ENCODE measurements at places on chromosomes 13 and 19.
A peak's percentile ranks its signal among the peaks of the same experiment; 100 is the strongest.

GRCh38 chr19:21396893-21397572, at the start of gene ZNF493:
Gene ZNF493, plus strand, starts transcription at chr19:21397133. Its CDS starts 105 bp downstream, at chr19:21397238.
- peak; percentile 77 for DNase-seq

- DNase-seq, result no peak
These were observed 92.0 kb downstream of the DGKH start for GRCh38 chr13:42140494-42140893.

DNA sequence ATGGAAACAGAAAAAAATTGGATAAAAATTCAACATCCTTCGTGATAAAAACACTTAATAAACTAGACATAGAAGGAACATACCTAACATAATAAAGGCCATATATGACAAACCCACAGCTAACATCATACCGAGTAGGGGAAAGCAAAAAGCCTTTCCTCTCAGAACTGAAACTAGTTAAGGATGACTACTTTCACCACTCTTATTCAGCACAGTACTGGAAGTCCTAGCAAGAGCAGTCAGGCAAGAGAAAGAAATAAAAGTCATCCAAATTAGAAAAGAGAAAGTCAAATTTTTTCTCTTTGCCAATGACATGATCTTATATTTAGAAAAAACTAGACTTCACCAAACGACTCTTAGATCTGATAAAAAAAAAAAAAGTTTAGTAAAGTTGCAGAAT, 25.8 kb upstream of the SLC7A9 start:
- no peak for DNase-seq

GRCh38 chr19:11168568-11168967, 13.0 kb upstream of the SPC24 start:
- no peak for DNase-seq

GRCh38 chr13:33296793-33297425, 11.4 kb upstream of the STARD13 start:
- no peak for DNase-seq

DNA sequence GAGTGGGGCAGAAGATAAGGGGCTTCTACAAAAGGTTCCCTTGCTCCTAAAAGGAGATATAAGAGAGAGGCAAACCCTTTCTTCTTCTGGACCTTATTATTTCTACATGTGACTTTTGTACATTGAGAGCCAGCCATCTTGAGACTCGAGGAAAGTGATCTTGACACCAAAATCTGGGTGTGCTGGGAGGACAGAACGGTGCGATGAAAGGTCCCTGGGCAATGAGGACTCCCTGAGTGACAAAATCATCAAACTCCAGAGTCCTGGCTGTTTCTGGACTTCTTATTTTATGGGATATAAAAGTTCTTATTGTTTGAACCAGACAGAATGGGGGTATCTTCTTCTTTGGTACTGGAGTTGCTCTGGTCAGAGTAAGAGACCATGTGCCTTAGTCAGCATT, 411.0 kb downstream of the ZNF536 start:
- DNase-seq, result no peak

GRCh38 chr13:48501705-48502104, 31.2 kb downstream of the RCBTB2 start:
- no peak for DNase-seq

DNA sequence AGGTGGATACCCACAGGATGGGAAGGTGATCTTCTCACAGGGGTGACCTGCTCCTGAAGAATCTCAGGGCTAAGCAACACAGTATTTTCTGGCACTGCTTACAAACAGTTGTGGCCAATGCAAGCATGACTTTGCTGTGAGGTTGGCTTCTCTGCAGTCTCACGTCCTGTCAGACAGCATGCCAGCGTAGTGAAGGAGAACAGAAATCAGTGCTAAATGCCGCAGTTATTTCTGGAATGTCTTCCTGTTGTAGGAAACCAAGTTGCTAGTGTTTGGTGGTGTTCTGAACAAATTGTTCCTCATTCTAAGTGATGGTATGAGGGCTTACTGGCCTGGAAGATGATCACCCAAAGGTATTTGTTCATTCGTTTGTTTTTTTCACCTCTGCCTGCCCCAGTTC, 320.1 kb downstream of the MTUS2 start:
- no peak for DNase-seq

DNA sequence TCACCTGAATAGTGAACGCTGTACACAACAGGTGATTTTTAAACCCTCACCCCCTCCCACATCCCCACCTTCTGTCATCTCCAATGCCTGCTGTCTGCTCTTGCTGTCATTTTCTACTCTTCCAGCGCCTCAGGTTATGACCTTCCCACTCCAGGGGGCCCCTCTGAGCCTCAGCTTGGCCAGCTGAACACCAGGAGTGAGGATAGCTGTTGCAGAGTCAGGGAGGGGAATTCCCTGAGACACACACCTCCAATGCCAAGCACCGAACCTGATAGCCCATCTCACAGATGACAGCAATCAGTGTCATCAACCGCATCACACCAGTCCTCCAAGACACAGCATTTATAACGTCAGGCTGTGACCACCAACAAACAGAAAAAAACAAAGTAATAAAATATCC, 193.5 kb downstream of the ZNF536 start:
- no peak for DNase-seq

DNA sequence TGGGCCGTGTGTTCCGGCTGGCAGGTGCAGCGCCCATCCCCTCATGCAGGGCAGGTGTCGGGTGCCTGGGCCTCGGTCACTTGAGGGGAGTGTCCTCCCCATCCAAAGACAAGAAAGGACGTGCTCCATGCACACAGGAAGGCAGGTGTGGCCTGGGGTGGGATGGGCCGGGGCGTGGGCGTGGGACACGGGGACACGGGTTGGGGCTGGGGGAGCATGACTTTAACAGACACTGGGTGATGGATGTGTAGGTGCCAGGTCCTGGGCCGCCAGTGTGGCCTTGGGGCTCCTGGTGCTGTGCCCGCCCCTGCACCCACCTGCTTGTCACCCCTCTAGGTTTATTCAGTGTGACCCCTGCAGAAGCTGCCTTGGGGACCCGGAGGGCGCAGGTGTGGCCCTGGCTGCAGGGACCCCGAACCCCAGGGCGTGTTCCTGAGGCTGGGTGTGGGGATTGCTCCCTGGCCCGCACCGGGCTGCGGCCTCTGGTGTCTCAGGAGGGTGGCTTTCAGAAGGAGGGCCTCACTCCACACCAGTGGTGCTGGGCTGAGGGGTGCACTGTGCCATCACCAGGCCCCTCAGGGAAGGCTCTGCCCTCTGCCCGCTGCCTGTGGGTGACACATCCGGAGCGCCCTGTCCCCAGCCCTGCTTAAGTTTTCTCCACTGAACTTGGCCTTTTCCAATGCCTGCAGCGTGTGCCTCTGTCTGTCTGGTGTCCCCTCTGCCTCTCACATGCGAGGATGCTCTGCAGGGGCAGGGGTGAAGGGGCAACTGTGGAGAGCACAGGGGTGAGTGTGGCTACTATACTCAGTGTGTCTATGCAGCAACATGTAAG, 5.2 kb downstream of the TMEM255B start:
- DNase-seq, result no peak

- no peak for DNase-seq
These were observed 25.3 kb downstream of the CERS1 start for GRCh38 chr19:18870531-18871172.

- DNase-seq, result no peak
These were observed 3.4 kb downstream of the SF3A2 start for GRCh38 chr19:2239771-2240770.

- no peak for DNase-seq
These were observed 77.1 kb downstream of the SACS start for GRCh38 chr13:23356368-23356767.

DNA sequence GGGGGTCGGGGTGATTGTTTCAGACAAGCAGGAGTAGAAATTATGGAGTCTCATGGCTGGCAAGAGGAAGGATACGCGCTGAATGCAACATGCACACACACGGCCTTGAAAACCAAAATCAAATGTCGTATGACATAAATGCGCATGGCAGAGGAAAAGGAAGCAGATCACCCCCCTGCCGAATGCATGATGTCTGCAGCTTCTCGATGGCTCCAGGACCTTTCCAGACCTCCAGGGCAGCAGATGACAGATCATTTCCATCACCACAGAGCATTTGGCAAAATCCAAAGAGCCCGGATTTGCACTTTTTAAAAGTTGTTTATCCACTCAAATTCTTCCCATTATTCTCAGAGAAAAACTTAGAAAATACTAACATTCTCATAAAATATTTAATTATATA, 211.7 kb downstream of the NHLRC3 start:
- no peak for DNase-seq

DNA sequence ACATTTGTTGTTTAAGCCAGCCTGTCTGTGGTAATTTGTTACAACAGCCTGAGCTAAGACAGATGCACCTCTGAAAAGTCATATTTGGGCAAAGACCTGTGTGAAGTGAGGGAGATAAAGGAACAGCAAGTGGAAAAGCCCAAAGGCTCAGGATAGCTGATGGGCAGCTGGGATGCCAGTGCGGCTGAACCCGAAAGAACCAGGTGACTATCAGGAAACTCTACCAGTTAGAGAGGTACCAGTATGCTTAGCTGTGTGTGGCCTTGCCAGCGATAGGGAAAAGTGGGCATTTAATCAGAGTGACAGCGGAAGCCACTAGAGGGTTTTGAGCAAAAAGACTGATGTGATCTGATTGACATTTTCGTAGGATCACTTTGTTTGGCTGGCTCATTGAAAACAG, 764.8 kb upstream of the GPC6 start:
- DNase-seq, result no peak

GRCh38 chr19:3544742-3545668, 6.0 kb downstream of the TEKTIP1 start:
- peak; percentile 74 for DNase-seq

GRCh38 chr13:90615236-90615635, 732.3 kb upstream of the MIR17HG start:
- DNase-seq, result no peak

- no peak for DNase-seq
These were observed 7.2 kb downstream of the KMT5C start for GRCh38 chr19:55346725-55347441.

DNA sequence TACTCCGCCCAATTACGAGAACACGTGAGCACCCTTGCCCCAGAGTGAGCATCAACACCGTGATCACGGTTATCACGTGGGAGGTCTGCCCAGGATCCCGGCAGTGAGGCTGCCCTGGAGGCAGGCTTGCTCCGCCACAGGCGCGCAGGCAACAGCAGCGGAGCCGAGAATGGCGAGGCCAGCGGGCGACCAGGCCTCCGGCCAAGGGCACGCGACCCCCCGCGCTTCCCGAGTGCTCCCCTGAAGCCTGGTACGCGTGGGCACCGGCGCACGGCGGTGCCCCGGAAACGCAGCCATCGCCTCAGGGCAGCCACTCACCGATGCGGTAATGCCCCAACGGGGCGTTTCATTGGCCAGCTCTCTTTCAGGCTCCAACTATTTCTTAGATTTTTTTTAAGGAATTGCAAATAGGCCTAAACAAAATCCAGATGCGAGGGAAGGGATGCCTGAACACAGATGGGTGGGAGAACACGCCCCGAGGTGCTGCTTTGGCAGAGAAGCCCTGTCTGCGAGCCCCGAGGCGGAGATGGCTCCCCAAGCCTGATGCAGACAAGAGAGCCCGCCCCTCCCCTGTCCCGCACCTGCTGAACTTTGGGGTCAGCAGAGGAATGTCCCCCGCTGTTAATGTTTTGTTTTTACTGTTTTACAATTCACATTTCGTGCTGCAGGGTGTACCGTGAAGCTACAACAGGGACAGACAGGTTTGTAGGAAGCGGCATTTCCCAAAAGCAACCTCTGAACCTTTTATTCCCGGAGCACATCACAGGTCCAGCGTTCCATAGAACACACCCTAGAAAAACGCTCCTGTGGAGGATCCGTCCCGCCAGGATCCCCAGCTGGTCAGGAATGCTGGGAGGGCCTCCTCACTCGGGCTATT, 132.7 kb downstream of the ZDHHC20 start:
- DNase-seq, result no peak

- DNase-seq, result no peak
These were observed 7.1 kb upstream of the KLK5 start for GRCh38 chr19:50959731-50960500.

- DNase-seq, result no peak
These were observed 6.5 kb downstream of the TRAPPC5 start for GRCh38 chr19:7687177-7687576.

- DNase-seq, result no peak
These were observed 180.9 kb downstream of the KCNRG start for GRCh38 chr13:50196118-50196517.

- peak; percentile 56 for DNase-seq
These were observed 11.8 kb downstream of the LRRC4B start for GRCh38 chr19:50556282-50557008.

GRCh38 chr13:40181203-40181845, 485.1 kb downstream of the FOXO1 start:
- DNase-seq, result no peak

- DNase-seq, result no peak
These were observed 7.8 kb downstream of the SIN3B start for GRCh38 chr19:16837035-16837362.

DNA sequence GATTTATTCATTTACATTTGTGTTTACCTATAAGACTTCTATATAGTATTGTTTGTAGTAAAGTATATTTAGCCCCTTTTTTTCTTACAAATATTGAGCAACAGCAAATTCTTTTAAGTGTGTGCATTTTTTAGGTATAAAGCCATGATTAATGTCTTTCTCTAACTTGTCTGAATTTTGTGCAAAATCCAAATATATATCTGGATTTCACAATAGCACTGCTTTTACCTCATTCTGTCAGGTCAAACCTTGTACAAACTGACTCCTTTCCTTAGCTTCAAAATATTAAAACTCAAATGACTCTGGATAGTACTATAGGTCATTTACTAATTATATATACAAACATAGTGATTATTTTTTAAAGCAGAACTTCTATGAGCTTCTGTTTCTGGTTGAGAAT, 563.0 kb upstream of the SPRY2 start:
- no peak for DNase-seq

GRCh38 chr13:110818747-110819146, 96.1 kb downstream of the ANKRD10 start:
- DNase-seq, result no peak
